ENCODE measurements at places on chromosomes 11 and 22.

- DNase-seq, result no peak
Observed at GRCh38 chr11:11068113-11068512, 210.3 kb upstream of the ZBED5 start.

DNA sequence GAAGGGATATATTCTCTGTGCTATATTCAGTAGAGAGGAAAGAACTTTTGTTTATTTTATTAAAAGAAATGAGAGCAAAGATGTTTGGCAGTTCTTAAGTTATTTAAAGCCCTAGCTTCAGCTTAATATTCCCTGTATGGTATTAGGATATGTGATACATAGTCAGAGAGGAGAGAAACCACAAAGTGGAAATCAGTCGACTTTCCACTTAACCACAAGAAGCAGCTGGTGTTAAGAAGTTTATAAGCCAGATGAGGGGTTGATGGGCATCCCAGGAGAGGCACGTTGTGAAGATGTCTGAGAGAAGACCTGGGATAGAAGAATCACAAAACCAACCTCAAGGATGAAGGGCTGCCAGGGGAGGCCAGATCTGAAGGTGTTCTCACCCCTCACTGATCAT lies 23.3 kb upstream of the PHF21B start:
- no peak for DNase-seq

DNA sequence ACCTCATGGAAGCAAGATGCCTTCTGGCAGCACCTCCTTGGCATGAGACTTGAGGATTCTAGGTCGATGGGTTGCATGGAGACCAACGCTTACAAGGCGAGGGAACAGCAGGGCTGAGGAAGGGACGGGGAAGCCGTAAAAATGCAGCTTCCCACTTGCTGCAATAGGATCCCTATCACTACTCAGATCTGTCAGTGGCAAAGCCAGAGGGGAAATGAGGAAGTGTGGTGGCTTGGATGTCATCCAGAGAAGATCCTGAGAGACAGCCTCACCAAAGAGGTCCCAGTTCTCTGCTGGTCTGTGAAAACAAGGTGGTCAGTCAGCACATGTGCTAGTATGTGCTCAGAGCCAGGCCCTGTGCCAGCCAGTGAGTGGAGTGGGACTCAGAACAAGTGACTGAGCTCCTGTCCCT lies 22.2 kb downstream of the CYB5R2 start:
- no peak for DNase-seq

DNA sequence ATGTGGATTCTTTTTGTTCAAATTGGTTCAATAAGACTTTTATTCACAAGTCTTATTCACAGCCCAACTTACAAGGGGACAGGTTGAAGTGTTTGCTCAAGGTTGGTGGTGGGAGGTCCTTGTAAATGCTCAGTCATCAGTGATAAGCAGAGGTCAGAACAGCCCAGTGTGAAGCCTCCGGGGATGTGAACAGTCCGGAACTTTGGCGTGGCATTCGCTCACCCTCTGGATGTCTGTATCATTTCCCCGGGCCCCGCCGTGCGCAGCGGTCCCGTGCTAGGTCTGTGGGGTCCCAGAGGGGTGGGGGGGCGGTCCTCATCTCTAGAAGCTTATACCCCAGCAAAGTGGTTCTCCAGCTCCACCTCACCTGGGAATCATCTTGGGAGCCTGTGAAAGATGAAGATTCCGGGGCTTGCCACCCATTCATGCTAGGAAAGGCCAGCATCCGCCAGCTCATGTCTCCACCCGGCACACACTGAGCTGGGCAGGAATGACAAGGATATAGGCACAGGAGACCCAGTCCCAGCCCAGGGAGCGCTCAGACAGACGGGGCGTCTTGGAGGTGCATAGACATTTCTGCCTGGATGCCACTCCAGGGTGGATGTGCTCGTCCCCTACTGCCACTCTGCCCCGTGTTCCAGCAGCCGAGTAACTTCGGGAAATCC lies 327.5 kb downstream of the TBC1D22A start:
- DNase-seq, result no peak

- DNase-seq, result no peak
Observed at GRCh38 chr11:11025087-11025486, 167.2 kb upstream of the ZBED5 start.

DNA sequence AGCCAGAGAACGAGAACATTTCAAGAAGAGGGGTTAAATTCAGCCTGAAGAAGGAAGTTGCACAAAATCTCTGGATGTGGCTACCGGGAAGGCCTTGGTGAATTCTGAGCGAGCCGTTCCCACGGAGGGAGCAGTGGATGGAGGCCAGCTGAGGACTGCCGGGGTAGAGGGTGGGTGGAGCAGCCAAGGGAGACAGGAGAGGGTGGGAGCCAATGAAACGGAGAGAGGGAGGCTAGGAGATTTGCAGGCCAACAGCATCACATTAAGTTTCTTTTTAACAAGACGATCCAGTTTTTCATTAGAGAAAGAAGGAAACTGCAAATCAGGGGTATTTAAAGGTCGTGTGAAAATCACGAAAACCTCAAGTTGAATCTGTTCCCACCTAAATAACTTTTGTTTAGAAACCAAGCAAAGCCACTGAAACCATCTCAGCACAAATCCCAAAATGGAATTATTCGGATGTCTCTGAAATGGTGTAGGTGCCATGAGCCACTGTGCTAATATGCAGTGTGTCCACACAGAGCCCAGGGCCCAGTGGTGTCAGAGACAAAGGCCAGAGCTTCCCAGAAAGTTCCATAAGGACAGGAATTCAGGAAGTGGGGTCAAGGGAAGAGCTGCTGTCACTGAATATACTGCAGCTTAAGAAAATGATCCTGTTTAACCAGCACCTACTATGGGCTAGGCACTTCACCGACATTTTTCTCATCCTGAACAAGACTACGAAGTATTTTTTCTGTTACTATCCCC lies 59.7 kb upstream of the SLC35C1 start:
- DNase-seq, result peak; percentile 63
